Aorta (tissue), 5 donors: ENCODE measurements at places on chromosomes 5 and 9. TPM values are rescaled to one million over a fixed set of nuclear protein-coding genes. Genes with fewer than 3 reads are reported as not detected.

DNA sequence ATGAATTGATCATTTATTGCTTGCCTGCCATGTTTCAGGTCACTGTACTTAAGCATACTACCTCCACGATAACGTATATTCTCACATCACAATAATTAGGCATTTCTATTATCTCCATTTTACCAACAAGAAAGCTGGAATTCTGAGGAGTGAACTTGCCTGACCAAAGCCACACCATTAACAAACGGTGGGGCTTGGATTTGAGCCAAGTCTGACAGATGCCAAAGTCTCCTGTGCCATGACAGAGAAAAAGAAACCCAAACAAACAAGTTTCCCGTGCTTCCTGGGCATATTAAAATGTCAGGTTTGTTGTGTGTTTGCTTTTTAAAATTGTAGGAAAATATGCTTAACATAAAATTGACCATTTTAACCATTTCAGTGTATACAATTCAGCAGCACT is 40.8 kb upstream of the KCNV2 start:
- no peak for DNase-seq

SLC6A3 gene
- 0.56 TPM for polyA plus RNA-seq

DNA sequence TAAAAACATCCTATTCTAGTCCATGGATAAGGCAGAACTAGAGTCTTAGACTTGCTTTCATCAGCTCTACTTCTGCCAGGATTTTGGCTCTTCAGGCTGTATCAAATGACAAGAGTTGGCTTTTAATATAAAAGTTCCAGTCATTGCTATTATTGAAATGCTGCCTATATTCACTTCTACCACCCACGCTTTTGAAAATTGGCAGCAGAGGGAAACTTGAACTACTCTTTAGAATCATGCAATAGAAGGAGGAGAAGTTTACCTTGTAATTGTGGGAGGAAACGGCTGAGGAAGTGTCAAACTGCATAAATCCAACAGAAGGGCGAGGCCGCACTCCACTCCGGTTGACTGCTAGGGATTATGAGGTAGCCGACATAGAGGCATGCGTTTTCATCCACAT is 122.6 kb upstream of the BASP1 start:
- no peak for DNase-seq

DNA sequence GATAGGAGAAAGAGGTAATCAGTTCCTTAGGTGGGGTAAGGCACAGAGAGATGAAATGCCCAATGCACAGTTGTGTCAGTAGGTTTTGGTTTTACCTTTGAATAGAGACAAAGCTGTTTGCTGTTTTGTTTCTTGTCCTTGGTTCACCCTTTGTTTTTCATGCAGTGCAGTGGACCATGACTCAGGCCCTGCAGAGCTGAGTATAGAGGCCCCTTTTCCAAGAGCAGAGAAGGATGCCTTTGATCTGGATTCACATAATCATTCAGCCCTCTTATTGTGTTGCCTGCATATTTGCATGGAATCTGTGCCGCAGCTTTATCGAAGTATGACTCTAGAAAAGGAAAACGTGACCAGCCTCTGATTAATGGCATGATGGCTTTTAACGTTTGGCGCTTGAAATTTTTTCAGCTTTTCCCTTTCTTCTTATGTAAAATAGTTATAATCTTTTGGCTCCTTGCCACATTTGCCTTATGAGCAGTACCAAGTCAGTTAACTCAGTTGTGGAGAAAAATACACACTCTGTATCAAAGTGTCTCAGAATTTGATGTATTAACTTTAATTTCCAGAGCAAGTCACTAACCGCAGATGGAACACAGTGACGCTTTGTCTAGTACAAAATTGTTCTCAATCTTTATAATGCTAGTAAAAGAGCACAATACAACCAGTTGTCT is 197.6 kb downstream of the KDM4C start:
- no peak for DNase-seq

MYMK gene
- polyA plus RNA-seq, result not detected

DNA sequence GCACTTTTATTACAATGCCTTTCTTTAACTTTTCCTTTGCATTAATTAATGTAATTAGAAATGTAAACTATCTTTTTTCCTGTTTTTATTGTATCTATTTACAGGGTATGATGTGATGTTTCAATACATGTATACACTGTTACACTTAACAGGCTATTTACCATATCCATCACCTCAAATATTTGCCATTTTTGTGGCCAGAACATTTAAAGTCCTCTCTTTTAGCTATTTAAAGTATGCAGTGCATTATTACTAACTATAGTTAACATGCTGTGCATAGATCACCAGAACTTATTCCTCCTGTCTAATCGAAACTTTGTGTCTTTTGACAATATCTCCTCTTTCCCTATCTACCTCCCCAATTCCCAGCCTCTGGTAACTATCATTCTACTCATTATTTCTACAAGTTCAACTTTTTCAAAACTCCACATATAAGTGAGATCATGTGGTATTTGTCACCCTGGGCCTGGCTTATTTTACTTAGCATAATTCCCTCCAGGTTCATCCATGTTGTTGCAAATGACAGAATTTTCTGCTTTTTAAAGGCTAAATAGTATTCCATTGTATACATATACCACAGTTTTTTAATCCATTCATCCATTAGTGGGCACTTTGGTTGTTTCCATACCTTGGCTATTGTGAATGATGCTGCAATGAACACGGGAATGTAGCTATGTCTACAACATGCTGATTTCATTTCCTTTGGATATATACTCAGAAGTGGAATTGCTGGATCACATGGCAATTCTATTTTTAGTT is 32.8 kb downstream of the OR2K2 start:
- no peak for DNase-seq

DNA sequence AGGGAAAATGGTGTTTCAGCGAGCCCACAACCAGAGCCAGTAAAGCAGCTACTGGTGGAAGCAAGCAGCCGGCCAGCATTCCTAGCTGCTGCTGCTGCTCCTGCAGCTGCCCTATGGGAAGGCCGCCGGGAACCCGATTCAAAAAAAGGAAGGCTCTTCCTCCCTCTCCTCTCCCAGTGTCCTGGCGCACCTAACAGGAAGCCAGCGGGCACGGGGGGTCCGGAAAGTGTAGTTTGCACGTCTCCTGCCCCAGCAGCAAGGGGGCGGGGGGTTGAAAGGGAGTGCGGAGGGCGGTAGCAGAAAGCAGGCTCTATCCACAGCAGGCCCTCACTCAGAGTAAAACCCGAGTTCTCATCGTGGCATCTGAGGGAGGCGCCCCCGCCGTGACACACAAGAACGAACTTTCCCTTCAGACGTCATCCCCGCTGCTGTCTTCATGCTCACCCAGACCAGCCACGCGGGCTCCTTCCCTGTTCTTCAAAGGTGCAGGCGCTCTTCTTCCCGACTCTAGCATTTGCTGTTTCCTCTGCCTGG is 16.5 kb downstream of the GRXCR2 start:
- DNase-seq, result peak; percentile 82

DNA sequence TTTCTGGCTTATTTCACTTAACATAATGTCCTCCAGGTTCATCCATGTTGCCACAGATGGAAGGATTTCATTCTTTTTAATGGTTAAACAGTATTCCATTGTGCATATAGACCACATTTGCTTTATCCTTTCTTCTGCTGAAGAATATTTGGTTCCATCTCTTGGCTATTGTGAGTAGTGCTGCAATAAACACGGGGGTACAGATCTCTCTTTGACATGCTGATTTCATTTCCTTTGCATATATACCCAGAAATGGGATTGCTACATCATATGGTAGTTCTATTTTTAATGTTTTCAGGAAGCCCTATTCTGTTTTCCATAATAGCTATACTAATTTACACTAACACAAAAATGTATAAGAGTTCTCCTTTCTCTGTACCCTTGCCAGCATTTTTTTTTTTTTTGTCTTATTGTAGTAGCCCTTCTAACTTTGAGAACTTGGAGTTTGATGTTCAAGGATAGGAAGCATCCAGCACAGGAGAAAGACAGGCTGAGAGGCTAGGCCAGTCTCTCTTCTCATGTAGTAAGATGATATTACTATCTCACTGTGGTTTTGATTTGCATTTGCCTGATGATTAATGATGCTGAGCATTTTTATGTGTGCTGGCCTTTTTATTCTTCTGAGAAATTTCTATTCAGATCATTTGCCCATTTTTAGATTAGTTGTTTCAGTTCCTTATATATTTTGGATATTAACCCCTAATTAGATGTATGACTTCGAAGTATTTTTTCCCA is 592.2 kb upstream of the ZNF608 start:
- no peak for DNase-seq

CCL27 gene
- polyA plus RNA-seq, result not detected

DNA sequence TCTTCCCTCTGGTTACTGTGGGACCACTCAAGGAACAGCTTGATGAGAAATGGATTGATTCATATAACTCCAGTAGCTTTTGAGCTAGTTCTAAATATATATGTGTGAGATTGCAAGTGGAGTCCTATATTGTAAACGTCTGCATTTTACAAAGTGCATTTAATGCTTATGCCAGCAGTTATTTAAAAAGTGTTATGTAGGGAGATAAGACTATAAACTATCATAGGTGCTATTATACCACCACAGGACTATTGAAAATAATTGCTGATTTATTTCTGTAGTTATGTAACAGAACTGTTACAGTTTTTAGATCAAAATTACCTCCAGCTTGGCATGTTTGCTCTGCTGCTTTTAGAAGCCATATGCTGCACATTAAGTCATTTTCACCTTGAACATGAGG is 36.2 kb downstream of the PTCD2 start:
- no peak for DNase-seq

DNA sequence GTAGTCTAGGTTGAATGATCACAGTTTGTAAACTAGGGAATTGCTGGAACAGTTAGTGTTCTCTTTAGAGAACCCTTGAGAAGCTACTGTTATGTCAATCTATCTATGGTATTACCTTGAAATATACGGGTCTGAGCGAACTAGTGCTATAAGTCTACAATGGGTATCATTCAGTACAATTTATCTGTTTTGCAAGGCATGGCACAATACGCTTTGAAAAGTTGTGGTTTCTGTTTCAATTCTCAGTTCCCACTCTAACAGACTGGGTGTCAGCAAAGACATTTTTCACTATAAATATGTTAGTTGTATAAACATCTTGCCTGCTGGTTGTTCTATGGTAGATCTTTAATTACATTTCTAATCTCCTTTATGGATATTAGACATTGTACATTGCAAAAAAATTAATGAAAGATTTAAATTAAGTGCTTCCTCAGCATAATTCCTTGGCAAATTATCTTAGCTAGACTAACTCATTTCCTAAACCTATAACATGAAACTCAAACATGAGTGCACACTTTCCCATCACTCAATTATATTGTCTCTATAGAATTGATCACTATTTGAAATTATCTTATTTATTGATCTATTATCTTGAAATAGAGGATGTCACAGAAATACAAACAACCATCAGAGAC is 24.9 kb upstream of the SLCO6A1 start:
- no peak for DNase-seq

DNA sequence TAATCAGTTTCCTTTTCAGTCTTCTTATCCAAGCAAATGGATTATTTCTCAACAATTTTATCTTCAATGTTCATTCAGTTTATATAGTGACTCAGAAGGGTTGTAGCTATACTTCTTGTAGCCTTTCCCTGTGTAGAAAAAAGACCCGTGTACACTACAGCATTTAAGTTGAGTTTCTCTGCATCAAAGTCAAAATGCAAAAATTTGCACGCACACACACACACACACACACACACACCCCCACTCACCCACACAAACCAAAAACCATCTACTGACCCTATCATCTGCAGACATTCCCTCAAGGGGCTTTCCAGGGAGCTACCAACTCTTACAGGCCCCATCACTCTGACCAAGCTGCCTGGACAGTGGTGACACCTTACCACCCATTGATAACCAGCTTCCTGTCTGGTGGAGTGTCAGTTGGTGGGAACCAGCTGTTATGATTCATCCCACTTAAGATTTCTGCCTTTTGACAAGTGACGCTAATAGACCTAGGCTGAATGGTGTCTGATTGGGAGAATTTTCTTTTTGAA is 12.2 kb upstream of the ELL2 start:
- no peak for DNase-seq

OCLN gene
- 0.54 TPM for polyA plus RNA-seq

GRCh38 chr9:16100537-16101091 is 547.8 kb downstream of the CCDC171 start:
- DNase-seq, result peak; percentile 80

GRCh38 chr5:112762113-112762810 is 24.6 kb downstream of the APC start:
- no peak for DNase-seq

PPIC gene
- polyA plus RNA-seq, result 59.9 TPM

DNA sequence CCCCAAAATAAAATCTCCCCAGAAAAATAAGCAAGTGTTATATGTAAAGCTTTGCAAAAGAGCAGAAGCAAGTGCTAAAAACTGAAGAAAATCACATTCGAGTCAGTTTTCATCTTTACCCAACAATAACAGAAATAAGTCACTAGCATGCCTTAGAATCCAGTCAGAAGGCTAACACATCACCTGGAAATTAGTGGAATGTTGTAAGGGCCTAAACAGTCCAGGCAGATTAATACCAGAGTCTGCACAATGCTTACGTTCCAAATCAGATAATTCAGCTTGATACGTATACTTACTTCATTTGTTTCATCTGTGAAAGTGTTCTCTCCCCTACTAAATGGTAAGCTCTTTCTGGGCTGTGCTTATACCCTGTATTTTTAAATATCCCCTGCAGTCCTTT is 42.7 kb downstream of the SUSD1 start:
- DNase-seq, result no peak

- DNase-seq, result no peak
Measured at GRCh38 chr9:81964218-81965171, 21.2 kb downstream of the SPATA31D3 start.

PRR7 gene
- not detected for polyA plus RNA-seq

- DNase-seq, result no peak
Measured at GRCh38 chr5:131416729-131417128, 152.9 kb downstream of the CDC42SE2 start.

GRCh38 chr5:67085616-67086015 is 111.0 kb downstream of the CD180 start:
- DNase-seq, result no peak

PCDHB2 gene
- 2.6 TPM for polyA plus RNA-seq

NR5A1 gene
- polyA plus RNA-seq, result not detected

DNA sequence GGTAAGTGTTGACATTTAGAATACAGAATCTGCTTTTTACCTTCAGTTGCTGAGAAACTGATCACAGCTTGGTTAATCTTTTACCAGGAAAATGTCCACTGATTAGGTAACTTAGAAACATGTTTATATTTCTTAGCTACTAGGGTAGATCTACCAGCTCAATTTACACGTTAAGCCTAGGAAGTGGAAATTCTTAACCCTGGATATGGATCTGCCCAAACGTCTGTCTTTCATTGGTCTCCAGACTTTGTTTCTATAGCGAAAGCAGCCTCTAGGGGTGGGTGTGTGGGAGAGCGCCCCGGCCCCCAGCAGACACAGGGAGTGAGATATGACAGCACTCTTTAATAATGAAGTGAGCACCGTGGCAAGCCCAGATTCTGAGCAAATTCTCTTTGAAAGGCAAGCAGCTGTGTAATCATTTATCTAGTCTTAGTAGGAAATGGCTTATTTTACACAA is 141.6 kb upstream of the ZNF608 start:
- DNase-seq, result no peak

- no peak for DNase-seq
Measured at GRCh38 chr9:131216806-131217205, 59.5 kb downstream of the FAM78A start.

- DNase-seq, result no peak
Measured at GRCh38 chr5:154971501-154971900, 30.6 kb downstream of the MRPL22 start.
